ENCODE measurements at places on chromosomes 6 and 20.

GRCh38 chr6:53986165-53986720, 125.0 kb upstream of the MLIP start:
- no peak for DNase-seq

GRCh38 chr20:1539816-1540419, 17.6 kb downstream of the SIRPD start:
- DNase-seq = no peak

- DNase-seq = no peak
These were observed 10.4 kb downstream of the CHRNA4 start for GRCh38 chr20:63350597-63351325.

DNA sequence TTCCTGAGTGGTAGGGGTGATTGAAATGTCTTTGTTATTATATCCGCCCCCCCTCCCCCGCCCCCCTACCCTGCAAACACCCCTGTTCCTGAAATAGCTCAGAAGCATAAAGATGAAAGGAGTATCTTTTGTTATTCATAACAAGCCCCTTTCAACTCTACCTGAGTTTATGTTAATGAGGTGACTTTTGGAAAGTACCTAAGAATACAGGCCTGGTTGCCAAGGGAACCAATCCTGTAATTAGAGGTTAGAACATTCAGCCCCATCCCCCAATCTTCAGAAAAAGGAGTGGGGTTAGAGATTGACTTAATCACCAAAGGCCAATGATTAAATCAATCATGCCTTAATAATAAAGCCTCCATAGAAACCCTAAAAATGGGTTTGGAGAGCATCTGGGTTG, 979.2 kb upstream of the GJE1 start:
- DNase-seq = no peak

DNA sequence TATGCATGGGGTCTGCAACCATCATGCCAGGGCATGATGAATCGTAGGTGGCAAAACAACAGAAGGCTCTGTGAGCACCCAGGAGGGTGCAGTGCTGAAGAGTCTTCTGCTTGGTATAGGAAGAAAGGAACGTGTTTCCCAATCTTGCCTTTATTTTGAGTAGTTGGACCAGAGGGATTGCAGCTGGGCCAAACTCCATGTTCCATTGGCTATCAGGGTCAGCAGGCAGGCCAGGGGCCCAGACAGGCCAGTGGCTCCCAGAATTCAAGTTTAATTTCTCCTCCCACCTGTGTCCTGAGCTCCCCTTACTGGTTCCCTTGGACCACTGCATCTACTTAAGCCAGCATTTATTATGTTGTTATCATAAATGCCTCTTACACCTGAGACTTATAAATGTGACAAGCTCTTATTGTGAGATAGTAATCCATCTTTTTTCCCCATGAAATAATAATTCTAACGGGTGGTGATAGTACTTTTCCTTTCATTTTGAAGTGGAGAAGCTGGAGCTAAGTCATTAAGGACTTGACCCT, 918 bp upstream of the TRIM38 start:
- no peak for DNase-seq
